ENCODE measurements at places on chromosomes 5 and 9.

- no peak for DNase-seq
These were observed 186.1 kb downstream of the C9orf152 start for GRCh38 chr9:110021891-110022290.

GRCh38 chr5:165304193-165304827 is 1798.9 kb downstream of the MAT2B start:
- no peak for DNase-seq

DNA sequence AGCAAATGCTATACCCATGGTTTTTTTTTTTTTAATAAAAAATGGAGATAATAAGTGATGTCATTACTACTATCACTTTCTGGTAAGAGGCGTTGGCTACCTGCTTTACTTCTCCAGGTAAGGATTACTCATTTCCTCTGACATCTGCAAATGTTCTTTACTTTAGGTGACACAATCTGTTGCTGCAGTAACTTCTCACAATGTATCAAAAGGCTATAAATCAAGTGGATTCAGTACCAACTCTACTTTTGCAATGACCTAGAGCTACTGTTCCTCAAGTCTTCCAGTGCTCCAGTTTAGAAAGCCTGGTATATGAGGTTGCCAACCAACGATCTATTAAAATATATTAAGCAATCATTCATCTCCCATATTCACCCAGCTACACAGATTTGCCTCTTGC is 129.1 kb downstream of the PLK2 start:
- no peak for DNase-seq

- DNase-seq, result peak; percentile 74
These were observed 3.6 kb downstream of the FOXI1 start for GRCh38 chr5:170109059-170110031.

DNA sequence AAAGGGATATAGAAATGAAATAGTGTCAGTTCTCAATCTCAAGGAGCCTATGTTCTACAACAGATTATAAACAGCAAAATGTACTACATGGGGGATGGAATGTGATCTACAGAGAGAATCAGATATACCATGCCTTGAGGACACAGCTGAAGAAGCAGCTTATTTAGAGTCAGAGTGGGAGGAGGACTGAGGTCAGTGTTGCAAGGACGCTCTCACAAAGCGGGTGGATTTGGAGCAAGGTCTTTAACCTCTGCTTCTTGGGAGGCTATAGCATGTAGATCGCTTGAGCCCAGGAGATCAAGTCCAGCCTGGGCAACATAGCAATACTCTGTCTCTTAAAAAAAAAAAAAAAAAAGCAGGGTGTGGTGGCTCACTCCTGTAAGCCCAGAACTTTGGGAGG is 32.8 kb upstream of the PLIN2 start:
- DNase-seq, result no peak

- DNase-seq, result no peak
These were observed 288.7 kb downstream of the CSNK1G3 start for GRCh38 chr5:123800640-123801039.

GRCh38 chr5:78964889-78965288 is 20.2 kb downstream of the ARSB start:
- DNase-seq, result no peak

- DNase-seq, result peak; percentile 28
These were observed 554 bp downstream of the SDHA start for GRCh38 chr5:218457-219291.

- no peak for DNase-seq
These were observed 11.2 kb upstream of the ENC1 start for GRCh38 chr5:74651710-74652109.

- no peak for DNase-seq
These were observed 52.1 kb upstream of the CCNG1 start for GRCh38 chr5:163385271-163385670.

DNA sequence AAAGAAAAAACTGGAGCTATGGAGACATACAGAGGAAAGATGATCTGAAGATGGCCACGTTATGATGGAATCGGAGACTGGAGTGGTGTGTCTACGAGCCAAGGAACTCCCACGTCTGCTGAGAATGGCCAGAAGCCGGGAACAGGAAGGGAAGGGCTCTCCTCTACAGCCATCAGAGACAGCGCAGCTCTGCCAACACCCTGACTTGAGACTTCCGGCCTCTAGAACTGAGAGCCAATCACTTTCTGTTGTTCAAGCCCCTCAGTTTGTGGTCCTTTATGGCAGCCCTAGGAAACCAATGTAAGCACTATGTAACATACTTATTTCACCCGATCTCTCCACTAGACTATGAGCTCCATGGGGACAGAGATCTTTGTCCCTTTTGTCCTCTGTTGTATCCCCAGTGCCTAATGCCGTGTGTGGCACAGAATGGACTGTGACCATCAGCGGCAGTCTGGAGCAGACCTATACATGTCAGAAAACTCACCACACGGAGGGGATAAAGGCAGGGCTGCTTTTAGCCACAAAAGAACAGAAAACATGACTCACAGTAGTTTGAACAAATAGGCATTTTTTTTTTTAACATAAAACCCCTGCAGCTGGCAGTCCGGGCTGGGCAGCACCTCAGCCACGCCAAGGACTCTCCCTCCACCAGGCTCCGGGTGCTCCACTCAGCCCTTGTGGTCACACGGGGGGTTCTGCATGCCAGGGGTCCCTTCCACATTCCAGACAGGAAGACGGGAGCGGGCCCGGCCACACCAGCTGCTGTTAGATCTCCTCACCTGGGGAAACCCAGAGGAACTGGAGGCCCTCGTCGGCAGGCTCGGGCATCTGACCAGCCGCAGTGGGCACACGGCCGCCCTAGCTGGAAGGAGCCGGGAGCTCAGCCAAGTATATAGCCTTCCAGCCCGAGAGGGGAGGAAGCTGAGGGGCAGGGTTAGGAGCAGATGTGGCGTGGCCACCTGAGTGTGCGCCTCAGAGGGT is 16.1 kb upstream of the MXD3 start:
- no peak for DNase-seq

DNA sequence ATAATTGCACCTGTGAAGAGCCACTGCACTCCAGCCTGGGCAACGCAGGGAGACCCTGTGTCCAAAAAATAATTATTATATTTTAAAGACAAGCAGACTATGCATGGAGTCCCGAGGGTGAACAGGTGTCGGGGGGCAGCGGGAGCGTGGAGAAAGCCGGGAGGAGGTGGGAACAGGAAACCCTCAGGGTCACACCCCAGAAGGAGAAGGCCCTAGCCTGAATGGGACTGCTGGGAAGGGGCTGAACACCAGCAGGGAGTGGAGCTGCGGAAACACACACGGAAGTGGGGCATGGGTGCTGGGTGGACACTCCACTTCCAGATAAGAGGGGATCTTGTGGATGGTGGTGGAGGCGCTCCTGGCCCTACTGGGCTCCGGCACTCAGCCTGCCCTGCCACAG is 12.8 kb downstream of the SURF6 start:
- peak; percentile 70 for DNase-seq

DNA sequence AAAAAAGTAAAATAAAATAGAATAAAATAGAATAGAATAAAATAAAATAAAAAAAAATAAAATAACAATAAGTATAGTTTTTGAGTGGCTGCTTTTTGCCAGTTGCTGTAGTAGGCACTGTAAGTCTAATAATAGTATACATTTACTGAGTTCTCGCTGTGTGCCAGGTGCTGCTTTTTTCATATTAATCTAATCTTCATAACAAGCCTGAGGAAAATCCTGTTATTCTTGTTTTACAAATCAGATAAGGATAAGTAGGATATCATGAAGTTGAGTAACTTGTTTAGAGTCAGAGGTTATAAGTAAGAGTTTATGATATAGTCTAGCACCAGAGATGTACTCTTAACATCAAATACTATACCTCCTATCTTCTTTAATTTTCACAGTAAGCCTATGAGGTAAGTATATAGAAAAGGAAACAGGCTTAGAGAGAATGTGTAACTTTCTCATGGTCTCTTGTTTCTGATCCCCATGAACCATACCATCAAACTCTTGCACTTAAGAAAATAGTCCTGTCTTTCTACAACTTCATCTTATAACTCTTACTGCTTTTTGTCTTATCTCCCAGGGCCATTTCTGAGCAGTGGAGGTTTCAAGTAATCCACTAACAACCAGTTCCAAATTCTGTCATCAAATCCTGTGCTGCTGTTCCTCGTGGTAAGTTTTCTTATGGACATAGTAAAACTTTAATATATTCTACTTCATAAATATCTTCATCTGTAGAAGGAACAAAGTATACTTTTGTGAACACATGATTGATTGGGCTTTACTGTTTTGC is 18.7 kb downstream of the RMI1 start:
- DNase-seq, result no peak

DNA sequence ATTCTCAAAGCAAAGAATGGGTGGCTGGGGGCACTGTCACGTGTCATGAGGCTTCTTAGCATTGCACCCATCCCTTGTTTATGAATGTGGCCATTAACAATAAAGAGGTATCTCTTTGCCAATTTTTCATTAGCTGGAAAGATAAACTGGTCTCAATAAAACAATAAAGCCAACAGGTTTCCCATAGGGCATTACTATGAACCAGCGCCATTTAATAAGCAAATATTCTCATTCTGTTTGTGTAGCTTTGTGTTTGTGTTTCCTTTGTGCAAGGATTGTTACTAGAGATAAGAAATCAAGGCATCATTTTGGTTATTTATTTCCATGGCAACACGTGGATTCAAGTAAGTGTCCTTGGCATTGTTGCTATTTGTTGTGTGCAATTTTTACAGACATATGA is 37.6 kb upstream of the CAST start:
- no peak for DNase-seq

DNA sequence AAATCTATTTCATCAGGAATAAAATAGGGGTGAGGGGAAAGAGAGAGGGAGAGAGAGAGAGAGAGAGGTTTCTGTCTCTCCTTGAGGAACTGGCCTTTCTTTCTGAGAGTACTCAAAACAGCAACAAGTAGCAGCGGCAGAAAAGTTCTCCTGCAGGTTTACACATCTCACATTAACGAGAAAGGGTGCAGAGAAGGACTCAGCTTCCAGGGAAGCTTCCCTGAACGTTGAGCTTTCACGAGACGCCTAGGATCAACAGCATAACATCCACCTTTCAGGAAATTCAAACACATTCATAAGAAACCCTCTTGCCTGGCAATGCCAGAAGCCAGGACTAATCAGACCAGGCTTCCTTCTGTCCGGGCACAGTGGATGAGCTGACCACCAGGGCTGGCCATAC is 162.9 kb downstream of the ZDHHC21 start:
- no peak for DNase-seq

DNA sequence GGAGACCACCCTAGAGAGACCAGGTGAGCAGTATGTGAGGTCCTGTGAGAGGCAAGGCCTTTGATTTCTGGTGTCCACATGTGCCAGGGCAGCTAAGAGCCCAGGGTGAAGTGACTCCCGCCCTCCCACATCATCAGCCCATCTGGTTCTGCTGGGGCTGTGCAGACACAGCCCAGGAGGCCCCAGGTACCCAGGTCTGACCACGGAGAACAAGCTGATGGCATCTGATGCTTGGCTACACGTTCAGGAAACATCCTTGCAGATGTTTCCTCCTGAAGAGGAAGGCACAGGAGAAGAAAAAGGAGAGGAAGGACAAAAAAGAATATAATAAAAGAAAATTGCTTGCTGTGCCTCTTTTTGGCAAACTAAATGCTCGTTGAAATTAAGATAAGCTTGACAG is 225.8 kb downstream of the PAX5 start:
- peak; percentile 29 for DNase-seq
